Cortex of kidney (tissue), 1 donor: ENCODE measurements at places on chromosomes 12 and 14.

GRCh38 chr12:114384739-114385138 is 21.2 kb downstream of the TBX5 start:
- no peak for DNase-seq

DNA sequence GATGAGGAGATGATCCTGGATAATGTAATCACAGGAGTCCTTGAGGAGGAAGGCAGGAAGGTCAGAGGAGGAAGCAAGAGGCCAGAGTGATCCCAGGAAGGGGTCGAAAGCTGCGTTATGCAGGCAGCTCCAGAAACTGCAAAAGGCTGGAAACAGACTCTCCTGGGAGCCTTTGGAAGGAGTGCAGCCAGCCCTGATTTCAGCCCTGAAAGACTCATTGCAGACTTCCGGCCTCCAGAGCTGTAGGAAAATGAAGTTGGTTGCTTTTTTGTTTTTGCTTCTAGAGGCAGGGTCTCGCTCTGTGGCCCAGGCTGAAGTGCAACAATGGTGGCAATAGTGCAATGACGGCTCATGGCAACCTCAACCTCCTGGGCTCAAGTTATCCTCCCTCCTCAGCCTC is 44.6 kb upstream of the FZD10 start:
- DNase-seq, result no peak

- no peak for DNase-seq
Measured at GRCh38 chr12:129870796-129871195, 33.0 kb downstream of the TMEM132D start.

GRCh38 chr12:44627387-44628166 is 248.5 kb downstream of the NELL2 start:
- no peak for DNase-seq

DNA sequence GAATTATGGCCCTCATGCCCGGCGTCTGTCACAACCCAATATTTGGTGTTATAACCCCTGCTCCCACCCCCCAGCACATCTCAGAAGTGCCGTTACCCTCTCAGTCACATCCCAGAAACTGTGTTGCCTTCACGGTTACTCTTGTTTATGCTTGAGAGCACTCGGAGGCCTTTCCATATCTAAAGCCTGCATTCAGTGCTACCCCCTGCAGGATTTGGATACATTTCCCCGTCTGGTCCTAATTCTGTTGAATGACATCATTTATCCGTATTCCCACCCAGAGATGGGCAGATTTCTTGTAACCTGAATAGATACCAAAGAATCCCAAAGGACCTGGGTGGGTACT is 19.1 kb upstream of the FOS start:
- no peak for DNase-seq
